CD4-positive, CD25-positive, alpha-beta regulatory T cell (primary cell): ENCODE measurements at places on chromosomes 1 and 21. TPM values are rescaled to one million over a fixed set of nuclear protein-coding genes. Genes with fewer than 3 reads are reported as not detected.

- H3K27me3 ChIP-seq, result no peaks in the 10 kb centered on the region
- peak overlapping the region; percentile 19 for H3K4me3 ChIP-seq
- peak; percentile 44 for DNase-seq
- H3K36me3 ChIP-seq, result no peaks in the 10 kb centered on the region
- peak overlapping the region; percentile 69 for H3K27ac ChIP-seq
Measured at GRCh38 chr21:42463861-42464515, 32.0 kb downstream of the RSPH1 start.

DNA sequence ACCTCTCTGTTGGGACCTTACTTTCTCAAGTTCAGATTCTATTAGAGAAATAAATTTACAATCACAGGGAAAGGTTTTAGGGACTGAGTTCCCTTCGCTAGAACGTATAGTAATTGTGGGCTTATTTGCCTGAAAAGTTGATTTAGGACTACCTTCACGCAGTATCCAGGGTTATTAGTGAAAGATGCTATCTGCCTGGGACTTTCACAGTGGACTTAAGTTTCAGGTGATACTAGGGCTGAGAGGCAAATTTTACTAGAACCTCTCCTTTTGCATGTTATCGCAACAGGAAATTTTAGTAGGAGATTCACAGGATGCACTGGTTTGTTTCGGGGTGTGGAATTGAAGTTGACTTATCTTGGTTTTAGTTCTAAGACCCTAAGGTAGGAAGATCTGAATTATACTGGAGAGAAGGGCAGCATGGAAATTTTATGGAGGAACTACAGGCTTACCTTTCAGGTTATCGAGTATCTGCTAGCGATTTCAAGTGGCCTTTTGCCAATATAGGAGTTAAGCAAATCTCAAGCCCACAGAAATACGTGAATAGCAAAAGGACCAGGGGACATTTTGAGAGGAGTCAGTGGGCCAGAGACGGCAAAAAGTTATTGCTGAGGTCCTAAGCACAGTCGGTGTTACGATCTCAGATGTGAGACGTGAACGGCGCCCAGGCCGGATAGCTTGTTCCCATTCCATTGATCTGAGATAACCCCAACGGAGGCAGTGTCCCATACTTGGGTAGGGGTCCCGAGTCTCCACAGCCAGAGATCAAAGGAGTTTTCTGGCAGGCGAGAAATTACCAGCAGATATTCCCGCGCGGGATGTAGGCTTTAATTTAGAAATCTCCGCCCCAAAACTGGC lies 723 bp upstream of the GNAI3 start:
- peak overlapping the region; percentile 92 for H3K27ac ChIP-seq
- no peaks in the 10 kb centered on the region for H3K27me3 ChIP-seq
- peaks cover 44% of the 10 kb centered on the region for H3K4me1 ChIP-seq
- H3K36me3 ChIP-seq, result no peaks in the 10 kb centered on the region

FHAD1 gene
- total RNA-seq, result not detected

GRCh38 chr1:222781251-222781650 lies 33.6 kb upstream of the DISP1 start:
- no peaks in the 10 kb centered on the region for H3K4me1 ChIP-seq
- H3K4me3 ChIP-seq, result no peak overlapping the region
- no peaks in the 10 kb centered on the region for H3K36me3 ChIP-seq

DNA sequence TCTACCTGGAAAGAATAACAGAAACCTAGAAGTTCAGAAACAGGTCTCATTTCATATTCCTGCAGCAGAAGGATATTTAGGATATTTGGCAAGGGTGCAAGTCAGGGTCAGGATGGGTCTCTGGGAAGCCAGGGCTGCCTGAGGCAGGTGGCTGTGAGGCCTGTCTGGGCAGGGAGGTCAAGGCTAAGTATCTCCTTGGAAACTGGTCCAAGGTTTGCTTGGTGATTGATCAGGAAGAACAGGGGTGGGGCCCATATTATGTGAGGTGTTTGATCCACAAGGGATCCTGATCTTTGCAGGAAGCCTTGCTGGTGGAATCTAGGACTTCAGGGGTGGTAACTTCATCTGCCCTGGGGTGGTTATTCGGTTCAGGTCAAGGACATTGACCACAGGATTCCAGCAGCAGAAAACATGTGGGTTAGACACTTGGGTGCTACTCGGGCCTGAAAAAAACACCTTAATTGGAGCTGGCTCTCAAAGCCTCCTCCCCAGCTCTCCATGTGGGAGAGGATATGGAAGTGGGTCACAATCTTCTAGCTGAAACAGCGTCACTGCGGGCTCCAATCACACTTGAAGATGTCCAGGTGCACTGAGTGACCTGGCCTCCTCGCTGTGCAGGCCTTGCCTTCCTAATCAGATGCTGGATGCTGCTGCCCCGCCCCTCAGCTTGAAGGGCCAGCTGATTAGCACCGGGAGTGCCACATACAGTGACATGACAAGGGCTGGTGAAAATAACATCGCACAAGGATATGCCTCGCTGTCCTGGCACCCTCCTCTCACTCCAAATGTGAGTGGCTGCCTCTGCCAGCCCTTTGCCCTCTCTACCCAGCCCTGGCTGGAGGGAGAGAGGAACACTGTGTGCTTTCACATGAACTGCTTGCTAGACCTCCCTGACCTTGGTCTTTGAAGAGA lies 8.7 kb downstream of the CTNNBIP1 start:
- no peak for DNase-seq
- no peaks in the 10 kb centered on the region for H3K36me3 ChIP-seq
- no peak overlapping the region for H3K4me3 ChIP-seq
- no peaks in the 10 kb centered on the region for H3K4me1 ChIP-seq
- no peaks in the 10 kb centered on the region for H3K27me3 ChIP-seq

DNA sequence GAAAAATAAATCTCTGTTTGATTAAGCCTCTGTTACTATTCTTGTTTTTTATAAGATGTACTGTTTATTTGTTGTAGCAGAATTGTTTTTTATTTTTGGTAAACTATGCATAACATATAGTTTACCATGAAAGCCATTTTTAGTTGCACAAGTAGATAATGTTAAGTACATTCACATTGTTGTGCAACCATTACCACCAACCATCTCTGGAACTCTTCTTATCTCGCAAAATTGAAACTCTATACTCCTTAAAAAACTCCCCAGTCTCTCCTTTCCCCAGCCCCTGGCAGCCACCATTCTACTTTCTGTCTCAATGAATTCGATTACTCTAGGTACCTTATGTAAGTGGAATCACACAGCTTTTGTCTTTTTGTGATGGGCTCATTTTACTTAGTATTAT lies 27.4 kb upstream of the UHMK1 start:
- no peaks in the 10 kb centered on the region for H3K36me3 ChIP-seq
- H3K4me1 ChIP-seq, result no peaks in the 10 kb centered on the region
- peaks cover 6% of the 10 kb centered on the region for H3K27me3 ChIP-seq
- H3K4me3 ChIP-seq, result no peak overlapping the region
- no peak overlapping the region for H3K27ac ChIP-seq
